ENCODE measurements at places on chromosomes 4 and X. TPM values are rescaled to one million over a fixed set of nuclear protein-coding genes. Genes with fewer than 3 reads are reported as not detected.

Gene TCEAL6
- not detected for total RNA-seq

Gene DUSP9
- 0.63 TPM for total RNA-seq

Gene OCIAD2
- 5.9 TPM for total RNA-seq

Gene LGI2
- total RNA-seq, result 4.8 TPM

Gene PLXNA3
- total RNA-seq, result 17.3 TPM

DNA sequence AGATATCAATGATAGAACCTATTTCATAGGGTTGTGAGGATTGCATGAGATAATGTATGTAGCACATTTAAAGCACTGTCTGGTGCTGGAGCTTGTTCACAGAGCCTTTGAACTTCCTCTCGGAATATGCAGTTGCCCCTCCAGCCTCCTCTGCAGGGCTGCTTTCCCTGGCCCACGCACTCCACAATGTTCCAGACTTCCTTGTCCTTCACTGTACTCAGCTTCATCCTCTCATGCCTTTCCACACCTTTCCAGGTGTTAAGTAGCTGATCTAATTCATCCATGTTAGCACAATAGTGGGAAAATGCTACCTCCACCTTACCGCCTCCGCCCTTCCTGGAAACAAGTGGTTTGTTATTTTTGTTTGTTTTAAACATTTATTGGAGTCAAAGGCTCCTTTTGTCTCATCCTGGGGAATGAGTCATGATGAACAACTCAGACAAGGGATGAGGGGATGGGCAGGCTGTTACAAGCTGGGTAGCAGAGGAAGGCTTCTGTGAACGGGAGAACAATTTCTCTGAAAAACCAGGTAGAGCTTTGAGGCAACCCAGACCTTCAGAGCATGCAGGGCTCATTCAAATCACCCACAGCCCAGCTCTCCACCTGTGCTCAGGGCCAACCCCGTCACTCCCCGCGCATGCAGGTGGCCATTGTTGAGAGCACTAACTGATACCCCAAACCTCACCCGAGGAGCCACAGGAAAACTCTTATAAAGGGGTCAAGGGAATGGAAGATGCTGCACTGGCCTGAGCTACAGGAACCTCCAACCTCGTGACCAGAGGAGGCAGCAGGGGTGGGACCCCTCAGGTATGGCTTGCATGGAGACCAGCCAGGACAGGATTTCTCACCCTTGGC is 84.9 kb upstream of the TBL1X start:
- DNase-seq, result no peak

- DNase-seq, result no peak
These were observed 73.5 kb downstream of the PRSS12 start for GRCh38 chr4:118279328-118279727.

DNA sequence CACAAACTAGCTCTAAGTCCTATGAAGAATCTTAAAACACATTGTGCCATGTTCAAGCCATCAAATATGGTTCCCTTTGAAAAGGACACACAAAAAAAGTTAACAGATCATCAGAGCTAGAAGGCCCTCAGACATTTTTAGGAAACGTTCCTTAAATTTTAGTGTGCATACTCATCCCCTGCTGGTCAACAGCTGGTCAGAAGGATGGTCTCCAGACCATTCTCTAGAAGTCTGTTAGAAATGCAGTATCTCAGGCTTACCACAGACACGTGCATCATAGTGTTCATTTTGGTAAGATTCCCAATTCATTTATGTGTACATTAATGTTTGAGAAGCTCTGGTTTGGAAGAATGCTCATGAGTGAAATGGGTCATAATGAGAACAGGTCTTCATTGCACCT is 523.1 kb downstream of the INPP4B start:
- no peak for DNase-seq

GRCh38 chrX:136828830-136829229 is 48.1 kb upstream of the ARHGEF6 start:
- no peak for DNase-seq

DNA sequence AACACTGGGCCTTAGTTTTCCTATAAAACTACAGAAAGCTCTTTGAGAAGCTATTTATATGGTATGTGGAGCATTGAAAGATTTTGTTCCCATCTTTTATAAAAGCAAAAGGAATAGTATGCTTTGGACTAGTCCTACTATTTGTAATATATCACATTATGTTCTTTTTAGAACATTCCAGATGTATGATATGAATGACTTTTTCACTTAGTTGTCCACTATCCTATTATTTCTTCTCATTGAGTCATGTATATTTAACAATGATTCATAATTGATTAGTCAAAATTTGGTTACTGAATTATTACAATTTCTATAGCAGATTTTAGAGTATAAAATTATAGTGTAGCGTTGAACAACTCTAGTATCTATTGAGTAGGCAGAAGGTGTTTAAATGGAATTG is 34.2 kb downstream of the RASSF6 start:
- DNase-seq, result no peak

DNA sequence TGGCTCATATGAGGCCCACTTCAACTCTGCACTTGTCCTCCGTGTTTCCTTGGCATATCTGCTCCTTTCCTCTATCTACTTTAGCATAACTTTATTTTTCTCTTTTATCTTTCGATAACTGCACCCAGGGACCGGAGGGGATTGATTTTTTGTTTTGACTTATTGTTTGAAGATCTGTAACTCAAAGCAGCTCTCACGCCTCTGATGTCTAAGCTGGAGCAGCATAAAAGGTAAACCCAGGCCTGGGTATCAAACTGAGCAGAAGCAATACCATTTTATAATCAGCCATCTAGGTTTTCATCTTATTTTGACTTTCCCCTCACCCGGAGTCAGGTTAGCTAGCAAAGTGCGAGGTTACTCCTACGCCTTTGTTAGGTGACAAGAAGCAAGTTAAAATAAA is 28.4 kb downstream of the LEF1 start:
- no peak for DNase-seq

DNA sequence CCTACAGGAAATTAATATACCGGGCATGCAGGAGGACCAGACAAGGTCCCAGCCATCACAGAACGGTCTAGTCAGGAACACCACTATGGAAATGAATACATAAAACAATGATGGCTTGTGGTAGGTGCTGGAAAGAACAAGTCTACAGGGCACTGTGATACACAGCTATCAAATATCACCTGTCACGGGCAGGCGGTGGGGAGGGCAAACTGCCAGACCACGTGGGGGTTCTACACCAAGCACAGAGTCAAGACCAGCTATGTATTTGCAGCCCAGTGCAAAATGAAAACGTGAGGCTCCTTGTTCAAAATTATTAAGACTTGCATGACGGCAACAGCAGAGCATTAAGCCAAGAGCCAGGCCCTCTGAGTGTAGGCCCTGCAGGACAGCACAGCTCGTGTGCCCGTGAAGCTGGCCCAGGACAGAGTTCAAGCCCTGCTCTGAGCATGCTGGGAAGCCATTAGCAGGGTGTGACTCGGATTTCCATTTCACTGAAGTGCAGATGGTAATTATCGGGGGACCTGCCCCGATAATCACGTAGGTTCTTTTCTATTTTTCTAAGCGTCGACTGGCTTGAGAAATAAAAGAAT is 83.6 kb downstream of the JAKMIP1 start:
- DNase-seq, result no peak

DNA sequence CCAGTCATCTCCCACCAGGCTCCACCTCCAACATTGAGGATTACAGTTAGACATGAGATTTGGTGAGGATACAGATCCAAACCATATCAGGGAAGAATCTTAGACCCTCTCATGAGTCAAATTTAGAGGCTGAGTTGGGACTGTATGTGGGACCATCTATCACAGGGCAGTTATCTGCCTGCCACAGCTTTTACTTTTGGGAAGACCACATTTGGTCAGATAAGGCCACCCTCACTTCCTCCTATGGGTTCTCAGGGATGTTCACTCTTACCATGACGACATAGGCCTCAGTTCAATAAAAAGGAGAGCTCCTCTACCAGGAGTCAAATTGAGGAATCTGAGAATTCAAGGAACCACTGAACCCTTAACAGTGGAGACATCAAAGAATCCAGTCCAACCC is 2.1 kb downstream of the MAGEB2 start:
- DNase-seq, result no peak

DNA sequence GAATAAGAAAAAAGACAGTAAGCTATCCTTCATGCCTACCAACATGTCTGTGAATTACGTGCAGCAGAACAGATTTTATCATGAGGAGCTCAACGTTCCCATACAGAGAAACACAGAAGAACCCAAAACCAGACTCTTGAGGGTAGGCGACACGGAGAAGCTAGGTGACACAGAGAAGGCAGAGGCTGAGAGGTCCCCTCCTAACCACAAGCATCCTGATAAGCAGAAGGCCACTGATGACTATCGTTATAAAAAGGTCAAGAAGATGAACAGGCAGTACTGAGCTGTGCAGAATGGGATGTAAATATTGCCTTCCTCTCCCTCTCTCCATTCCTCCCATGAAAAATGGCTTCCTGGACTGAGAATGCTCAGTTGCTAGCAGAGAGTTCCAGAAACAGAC is 350.2 kb upstream of the BOD1L1 start:
- no peak for DNase-seq

DNA sequence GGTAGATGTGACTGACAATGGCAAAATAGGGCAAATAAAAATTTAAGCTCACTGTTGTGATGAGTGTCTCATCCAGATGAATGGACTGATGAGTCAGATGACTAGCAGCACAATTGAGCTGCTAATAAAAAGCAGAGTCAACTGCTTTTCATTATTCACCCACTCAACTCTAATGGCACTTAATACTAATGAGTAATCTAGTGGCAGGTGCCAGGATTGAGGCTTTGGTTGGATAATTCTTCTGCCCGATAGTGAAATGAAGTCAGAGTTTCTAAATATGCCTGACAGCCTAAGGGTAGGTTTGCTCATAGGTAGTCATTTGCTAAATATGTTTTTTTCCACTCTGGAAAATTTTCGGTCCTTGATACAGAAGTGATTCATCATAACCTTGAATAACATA is 10.4 kb downstream of the OGT start:
- no peak for DNase-seq

GRCh38 chrX:111445485-111445884 is 33.5 kb upstream of the DCX start:
- no peak for DNase-seq

- no peak for DNase-seq
These were observed 89.4 kb upstream of the TRIM2 start for GRCh38 chr4:153114771-153115321.

DNA sequence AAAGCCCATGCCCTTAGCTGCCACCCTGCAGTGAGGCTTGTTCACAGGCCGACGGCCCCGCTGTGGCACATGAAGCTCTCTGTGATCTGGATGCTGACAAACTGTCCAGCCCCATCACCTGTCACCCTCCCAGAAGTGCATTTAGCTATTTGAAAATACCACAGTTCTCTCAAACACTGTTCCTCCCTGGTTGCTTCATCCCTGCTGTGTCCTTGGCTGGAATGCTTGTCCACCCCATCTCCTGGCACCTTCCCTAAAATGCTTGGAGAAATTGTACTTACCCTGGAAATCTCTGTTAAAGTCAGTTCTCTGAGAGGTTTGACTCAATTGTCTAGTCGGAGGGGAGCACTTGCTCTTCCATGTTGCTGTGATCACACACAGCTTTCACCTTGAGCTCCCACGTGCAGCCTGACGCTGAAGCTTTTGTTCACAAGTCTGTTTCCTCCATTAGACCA is 10.1 kb downstream of the SYNPO2 start:
- DNase-seq, result no peak

- no peak for DNase-seq
These were observed 8.9 kb downstream of the LEF1 start for GRCh38 chr4:108159845-108160244.

DNA sequence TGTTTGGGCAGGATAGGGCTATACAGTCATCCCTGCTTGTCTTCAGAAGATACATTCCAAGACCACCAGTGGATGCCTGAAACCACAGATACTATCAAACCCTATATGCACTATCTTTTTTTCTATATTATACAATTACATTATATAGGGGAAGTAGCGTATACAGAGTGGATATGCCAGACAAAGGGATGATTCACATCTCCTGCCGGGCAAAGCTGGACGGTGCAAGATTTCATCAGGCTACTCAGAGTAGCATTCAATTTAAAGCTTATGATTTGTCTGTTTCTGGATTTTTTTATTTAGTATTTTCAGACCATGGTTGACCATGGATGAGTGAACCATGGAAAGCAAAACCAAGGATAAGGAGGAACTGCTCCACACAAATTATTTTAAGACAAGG is 7.0 kb upstream of the AMTN start:
- DNase-seq, result no peak
